ENCODE measurements at places on chromosomes 5 and 9.

- no peak for DNase-seq
Observed at GRCh38 chr5:90173299-90174030, 236.1 kb downstream of the CETN3 start.

- no peak for DNase-seq
Observed at GRCh38 chr5:14628346-14628745, 36.2 kb upstream of the OTULIN start.

DNA sequence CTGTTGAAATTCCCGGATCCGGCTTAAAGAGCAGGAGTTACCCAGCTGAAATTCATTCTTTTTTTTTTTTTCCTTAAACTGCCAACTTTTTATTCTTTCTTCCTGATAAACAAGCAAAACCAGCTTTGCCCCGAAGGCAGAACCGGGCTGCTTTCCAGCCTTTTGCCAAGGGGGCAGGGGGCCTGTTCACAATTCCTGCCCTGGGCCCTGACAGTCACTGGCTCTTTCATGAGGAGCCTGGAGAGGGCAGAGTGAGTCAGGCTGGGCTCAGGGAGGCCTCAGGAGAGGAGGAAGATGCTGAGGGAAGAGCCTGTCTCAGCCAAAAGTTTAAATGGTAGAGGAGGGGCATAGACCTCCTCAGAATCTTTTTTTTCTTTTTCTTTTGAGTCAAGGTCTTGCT is 4.8 kb downstream of the GLIPR2 start:
- no peak for DNase-seq

GRCh38 chr5:96816411-96816939 is 8.7 kb upstream of the ERAP1 start:
- DNase-seq = no peak

GRCh38 chr9:121820286-121821005 is 169.0 kb downstream of the DAB2IP start:
- DNase-seq = no peak

DNA sequence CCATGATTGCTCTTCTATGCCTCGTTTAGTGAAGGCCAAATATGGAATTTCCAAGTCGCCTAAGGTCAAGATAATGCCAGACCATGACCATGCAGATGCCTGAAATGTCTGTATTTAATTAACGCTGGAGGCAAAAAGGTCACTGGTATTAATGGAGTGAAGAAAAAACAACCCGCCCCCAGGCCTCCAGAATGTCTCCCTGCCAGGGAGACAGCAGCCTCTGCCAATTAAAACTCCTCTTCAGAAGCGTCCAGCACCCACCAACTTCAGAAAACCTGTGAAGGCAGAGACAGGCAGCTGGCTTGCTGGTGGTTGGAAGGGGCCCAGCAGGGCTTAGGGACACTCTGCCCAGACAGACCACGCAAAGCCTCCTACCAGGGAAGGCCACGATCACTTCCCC is 94.4 kb downstream of the VAV2 start:
- no peak for DNase-seq

DNA sequence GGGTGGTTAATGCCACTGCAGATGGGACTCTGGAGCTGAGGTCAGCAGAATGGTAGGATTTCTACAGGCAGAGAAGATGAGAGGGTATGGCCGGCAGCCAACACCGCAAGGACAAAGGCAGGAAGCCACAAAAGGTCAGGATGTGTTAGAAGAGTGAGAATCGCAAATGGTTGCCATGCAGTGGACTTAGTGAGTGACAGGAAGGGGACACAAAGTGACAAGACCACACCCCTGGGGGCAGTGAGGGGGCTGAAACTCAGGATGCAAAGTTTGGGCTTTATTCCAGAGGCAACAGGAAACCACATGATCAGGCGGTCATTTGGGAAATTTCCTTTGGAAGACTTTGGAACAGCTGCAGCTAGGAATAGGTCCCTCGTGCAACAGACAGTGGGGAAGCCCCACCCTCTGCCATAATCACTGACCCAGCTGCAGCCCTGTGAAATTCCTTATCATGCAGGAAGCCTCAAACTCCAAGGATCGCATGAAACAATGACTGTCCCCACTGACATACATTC is 14.2 kb upstream of the CCDC180 start:
- peak; percentile 13 for DNase-seq

DNA sequence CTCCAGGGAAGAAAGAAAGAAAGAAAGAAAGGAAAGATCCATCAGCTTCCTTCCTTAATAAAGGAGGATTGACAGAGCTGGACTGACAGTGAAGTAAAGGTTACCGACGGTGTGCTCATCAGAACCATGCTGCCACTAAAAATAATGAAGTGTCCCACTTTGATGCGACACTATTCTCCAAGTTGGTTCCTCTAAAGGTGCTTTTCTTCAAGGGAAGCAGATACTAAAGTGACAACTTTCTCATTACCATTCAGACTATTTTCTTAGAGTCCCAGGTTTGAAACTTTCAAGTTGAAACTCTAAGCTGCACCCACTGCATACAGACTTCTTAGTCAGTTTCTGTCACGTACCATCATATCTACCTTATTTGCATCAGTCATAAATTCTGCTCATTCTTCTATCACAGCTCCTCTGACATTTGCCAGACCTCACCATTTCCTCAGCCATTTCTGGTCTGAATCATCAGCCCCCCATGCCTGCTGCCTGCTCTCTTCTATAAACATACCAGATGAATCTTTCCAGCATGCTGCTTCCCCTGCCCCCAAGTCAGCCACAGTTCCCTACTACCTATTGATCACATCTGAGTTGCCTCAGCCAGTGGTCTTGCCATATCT is 177.6 kb downstream of the DEPDC1B start:
- DNase-seq = no peak

DNA sequence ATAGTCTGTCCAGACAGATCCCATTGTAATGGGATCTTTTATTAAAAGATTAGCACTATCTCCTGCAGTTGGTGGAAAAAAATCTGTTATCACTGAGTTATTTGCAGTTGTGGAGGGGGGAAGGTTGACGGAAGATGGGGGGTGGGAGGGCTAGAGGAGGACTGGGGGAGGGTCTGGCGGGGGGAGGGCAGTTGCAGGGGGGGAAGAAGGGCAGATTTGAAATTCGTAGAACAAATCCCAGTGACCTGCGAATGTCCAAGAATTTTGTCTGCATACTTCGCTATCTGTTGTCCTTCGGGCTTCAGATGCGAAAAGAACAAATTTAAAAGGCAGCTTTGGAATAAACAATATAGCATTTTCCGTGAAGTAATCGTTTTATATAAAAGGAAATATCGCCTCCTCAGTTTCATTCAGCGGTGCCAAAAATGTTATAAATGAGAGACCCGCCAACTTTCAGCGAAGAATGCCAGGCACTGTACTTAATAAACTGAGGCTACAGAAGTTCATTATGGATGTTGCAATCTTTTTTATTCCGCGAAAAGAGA is 1.3 kb upstream of the FST start:
- no peak for DNase-seq

DNA sequence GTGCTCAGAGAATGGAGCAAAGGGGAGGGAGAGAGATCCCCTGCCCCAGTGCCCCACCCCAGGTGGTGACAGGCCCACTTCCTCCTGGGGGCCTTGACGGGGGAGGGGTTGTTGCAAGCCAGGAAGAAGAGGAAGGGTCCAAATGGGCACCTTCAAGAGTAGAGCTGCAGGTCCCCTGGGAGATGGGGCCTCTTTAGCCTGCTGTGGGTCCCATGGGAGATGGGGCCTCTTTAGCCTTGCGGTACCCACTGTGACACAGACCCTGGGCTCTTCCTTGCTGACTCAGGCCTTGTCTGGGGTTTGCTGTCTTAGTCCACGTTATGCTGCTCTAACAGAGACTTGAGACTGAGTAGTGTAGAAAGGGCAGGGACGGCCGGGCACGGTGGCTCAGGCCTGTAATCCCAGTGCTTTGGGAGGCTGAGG is 9.6 kb upstream of the TOR4A start:
- no peak for DNase-seq

DNA sequence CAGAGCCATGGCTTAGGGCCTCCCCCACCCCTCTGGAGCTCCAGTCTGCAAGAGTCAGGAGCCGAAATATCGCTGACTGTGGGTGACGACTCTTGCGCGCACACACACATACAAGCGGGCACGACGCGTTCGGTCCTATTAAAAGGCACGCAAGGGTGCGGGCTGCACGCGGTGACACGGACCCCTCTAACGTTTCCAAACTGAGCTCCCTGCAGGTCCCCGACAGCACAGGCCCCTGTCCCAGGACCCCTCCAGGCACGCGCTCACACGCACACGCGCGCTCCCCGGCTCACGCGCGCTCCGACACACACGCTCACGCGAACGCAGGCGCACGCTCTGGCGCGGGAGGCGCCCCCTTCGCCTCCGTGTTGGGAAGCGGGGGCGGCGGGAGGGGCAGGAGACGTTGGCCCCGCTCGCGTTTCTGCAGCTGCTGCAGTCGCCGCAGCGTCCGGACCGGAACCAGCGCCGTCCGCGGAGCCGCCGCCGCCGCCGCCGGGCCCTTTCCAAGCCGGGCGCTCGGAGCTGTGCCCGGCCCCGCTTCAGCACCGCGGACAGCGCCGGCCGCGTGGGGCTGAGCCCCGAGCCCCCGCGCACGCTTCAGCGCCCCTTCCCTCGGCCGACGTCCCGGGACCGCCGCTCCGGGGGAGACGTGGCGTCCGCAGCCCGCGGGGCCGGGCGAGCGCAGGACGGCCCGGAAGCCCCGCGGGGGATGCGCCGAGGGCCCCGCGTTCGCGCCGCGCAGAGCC is at the start of gene GRIN1:
Gene GRIN1 (plus strand): TSS at position 433 of the 746 bp plus-strand sequence. CDS start 333 bp downstream, outside the sequence.
- no peak for DNase-seq

- DNase-seq = no peak
Observed at GRCh38 chr5:41347569-41347968, 134.2 kb upstream of the C6 start.

DNA sequence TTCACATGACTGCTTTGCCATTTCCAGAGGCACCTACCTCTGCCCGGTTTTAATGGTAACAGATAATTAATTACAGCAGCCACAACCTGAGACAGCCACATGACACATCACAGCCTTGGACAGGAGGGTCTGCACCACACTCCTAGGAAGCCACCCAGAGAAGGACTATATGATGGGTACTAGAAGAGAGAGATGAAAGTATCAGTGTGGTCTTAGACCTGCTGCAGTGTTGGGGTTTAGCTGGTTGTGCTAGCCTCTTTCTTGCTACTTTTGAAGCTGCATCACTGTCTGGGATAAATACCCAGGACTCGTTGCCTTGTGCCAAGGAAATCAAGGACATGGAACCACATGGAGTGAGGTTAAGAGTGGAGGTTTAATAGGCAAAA is 266.4 kb downstream of the ICE1 start:
- no peak for DNase-seq

- no peak for DNase-seq
Observed at GRCh38 chr5:12080761-12081160, 176.5 kb upstream of the CTNND2 start.

DNA sequence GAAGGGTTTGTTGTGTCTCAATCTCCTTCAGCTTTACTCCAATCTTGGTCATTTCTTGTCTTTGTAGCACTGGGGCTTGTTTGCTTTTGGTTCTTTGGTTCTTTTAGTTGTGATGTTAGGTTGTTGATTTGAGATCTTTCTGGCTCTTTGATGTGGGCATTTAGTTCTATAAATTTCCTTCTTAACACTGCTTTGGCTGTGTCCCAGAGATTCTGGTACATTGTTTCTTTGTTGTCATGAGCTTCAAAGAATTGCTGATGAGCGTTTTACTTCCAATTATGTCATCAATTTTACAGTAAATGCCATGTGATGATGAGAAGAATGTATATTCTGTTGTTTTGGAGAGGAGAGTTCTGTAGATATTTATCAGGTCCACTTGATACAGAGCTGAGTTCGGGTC is 353.3 kb downstream of the MAN2A1 start:
- no peak for DNase-seq

GRCh38 chr9:20599195-20599594 is 23.1 kb downstream of the MLLT3 start:
- DNase-seq = no peak

DNA sequence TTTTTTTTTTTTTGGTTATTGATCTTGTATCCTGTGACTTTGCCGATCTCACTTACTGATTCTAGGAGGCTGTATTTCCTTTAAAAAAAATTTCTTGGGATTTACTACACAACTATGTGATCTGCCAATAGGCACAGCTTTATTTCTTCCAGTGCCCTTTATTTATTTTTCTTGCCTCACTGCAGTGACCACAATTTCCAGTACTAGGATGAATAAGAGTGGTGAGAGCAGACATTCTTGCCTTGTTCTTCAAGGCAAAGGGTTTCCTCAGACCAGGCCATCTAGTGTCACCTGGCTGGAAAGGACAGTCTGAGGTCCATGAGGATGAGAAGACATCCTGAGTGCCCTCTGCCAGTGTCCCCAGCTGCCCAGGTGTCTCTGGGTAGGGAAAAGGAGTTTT is 265.4 kb downstream of the SPOCK1 start:
- DNase-seq = no peak

DNA sequence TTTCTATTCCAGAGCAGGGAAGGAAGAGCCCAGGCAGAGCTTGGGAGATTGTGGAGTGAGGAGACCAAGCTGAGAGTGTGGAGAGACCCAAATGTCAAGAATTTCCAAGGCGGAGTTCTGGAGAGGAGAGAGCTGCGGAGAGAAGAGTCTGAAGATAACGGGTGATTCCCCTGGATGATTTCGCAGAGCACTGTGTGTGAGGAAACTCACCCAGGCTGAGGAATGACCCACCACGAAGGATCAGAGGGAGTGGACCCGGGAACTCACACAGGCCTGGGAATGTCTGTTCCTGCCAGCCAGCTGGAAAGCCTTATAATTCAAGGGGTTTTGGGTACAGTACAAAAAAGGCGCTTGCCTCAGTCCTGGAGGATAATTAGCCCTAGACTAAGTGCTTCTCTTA is 94.2 kb downstream of the WNK2 start:
- no peak for DNase-seq

DNA sequence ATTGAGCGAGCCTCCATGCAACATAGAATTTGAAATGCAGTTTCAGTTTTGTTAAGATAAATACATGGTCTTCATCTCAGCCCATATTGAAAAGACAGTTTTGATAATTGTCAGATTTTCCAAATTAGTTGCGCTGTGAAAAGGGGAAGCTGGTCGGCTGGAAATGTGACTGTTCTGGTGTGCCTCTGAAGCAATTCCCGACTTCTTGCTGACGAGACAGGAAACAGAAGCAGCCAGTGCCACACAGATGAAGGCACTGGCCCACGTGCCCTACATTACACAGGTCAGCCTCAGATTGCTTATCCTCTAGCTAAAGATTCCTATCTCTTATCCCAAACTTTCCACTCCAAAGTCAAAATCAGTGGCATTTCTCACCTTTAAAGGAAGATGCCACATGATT is 214.1 kb upstream of the TLE4 start:
- peak; percentile 18 for DNase-seq

- no peak for DNase-seq
Observed at GRCh38 chr5:138903130-138903775, 28.1 kb upstream of the LRRTM2 start.

Measured in NCI-H510A (cell line).